Brain (organoid and tissue), 16 donors: ENCODE measurements at places on chromosomes 11 and 22. TPM values are rescaled to one million over a fixed set of nuclear protein-coding genes. Genes with fewer than 3 reads are reported as not detected.

- no peak for DNase-seq
These were observed 41.7 kb downstream of the LMO1 start for GRCh38 chr11:8221917-8222495.

DNA sequence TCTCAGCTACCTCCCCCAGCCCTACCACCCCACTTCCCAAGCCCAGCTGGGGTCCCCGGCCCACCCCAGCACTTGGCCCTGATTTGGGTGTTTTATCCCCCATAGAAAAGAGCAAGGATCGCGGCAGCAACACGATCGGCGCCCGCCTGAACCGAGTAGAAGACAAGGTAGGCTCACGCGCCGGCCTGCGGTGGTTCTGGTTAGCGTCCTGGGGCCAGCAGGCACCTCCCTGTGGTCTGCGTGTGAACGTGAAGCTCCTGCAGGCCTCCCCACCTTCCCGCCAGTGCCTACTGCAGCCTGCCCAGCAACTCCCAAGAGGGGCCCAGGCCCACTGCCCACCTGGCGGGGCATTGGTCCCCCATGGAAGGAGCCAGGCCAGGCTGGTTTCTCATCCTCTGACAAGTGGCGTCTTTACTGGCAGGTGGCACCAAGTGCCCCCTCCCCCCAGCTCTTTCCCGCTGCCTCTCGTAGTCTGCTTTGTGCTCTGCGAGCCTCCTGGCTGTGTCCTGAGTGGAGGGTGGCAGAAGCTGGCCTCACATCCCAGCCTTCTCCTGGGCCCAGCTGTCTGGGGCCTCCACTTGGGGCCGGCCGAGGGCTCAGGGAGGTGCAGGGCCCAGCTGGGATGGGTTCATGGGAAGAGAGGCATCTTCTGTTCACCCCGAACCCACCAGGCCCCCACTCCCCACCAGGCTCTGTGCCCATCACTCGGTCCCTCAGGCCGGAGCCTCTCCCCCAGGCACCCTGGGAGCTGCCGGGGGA lies 78.3 kb upstream of the KCNQ1OT1 start:
- DNase-seq, result peak; percentile 51

- peak; percentile 52 for DNase-seq
These were observed at the start of gene SLC43A3 for GRCh38 chr11:57426929-57427726. SLC43A3 (minus strand) TSS chr11:57427121; CDS start chr11:57426172, 949 bp downstream.

GGT1 gene
- polyA plus RNA-seq, result 5.1 TPM
